Aorta (tissue), 5 donors: ENCODE measurements at places on chromosomes 7 and 10.

DNA sequence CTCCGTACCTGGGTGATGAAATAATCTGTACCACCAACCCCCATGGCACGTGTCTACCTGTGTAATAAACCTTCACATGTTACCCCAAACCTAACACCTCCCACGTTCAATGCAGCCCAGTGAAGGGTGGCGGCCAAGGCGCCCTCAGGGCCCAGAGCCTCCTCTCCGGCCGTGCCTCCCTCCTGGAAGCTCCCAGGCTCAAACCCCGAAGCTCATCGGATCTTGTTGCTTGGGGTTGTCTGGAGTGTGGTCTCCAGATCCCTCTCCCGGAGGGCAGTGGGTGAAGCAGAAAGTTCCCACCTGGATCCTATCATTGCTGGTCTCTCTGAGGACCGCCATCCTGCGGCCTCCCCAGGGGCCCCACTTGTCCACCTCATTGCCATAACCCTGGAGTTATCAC is 9.4 kb upstream of the KNDC1 start:
- H3K36me3 ChIP-seq, result no peaks in the 10 kb centered on the region
- H3K4me1 ChIP-seq, result no peaks in the 10 kb centered on the region
- H3K27me3 ChIP-seq, result no peaks in the 10 kb centered on the region
- H3K27ac ChIP-seq, result no peak overlapping the region

DNA sequence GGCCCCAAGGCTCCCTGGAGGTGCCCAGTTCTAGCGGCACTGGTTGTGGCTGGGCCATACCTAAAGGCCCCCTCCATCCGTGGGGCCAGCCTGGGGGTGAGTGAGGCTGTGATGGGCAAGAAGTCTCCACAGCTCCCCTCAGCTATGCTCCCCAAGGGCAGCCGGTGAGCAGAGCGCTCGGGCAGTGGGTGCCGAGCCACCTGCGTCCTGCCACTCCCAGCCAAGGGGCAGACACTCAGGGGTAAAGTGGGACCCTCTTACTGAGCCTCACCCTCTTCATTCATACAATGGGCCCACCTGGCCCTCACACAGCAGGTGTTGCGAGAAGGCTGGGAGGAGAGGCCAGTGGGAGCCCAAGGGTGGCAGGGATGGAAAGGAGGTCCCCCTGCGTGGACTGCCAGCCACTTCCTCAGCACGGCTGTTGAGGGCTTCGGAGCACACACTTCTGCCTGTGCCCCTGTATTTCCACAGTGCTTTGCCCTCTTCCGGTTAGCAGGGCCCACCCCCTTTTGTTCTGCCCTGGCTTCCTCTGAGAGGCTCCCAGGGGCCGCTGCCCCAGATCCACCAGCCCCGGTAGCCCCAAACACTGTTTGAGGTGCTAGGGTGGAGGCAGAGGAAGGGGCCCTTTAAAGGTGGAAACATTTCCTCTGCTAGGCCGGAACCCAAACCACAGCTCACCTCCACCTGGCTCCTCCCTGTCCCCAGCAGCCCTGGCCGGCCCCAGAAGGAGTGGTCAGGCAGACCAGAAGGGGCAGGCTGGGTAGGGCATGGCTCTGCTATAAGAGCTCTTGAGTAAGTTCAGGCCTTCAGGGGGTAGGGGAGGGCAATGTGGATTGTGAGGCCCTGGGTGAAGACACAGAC is 16.4 kb upstream of the C10orf105 start:
- no peaks in the 10 kb centered on the region for H3K36me3 ChIP-seq
- H3K4me3 ChIP-seq, result no peak overlapping the region
- no peaks in the 10 kb centered on the region for H3K27me3 ChIP-seq
- H3K27ac ChIP-seq, result no peak overlapping the region

DNA sequence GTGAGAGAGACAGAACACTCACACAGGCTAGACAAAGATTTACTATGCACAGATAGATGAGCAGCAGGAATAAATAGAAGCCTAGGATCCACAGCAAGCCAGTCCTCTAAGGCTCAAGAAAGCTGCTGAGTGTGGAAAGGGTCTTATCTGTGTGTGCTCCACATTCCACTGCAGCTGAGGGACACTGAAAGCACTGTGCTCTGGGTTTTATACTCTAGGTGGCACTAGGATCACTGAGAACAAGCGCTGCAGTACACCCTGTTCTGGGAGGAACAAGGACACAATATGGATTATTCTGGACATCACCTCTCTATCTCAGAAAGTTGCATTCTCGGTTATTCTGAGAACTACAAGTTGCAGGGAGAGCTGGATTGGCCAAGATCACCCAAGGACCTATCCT is 4.9 kb upstream of the KLHL7 start:
- no peaks in the 10 kb centered on the region for H3K4me1 ChIP-seq
- H3K27me3 ChIP-seq, result no peaks in the 10 kb centered on the region
- H3K27ac ChIP-seq, result no peak overlapping the region
- no peak for DNase-seq

DNA sequence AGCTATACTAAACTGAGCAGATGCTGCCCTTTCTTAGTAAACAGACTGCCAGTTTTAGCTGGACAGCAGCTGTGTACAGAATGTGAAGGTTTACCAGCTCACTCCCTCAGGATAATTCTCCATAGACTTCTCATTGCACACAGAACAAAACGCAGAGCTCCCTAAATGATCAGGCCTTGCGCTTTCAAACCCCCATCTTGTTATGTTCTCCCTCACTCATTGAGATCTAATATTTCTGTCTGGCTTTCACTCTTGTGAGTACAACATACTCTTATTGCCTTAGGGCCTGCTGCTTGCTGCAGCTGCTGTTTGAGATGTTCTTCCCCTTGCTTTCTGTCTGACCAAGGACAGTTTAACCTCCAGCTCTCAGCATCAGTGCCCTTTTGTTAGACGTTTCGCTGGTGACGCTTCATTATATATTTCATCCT is 17.3 kb downstream of the VWDE start:
- no peaks in the 10 kb centered on the region for H3K27me3 ChIP-seq
- H3K27ac ChIP-seq, result no peak overlapping the region
- H3K36me3 ChIP-seq, result no peaks in the 10 kb centered on the region
- H3K4me1 ChIP-seq, result no peaks in the 10 kb centered on the region

DNA sequence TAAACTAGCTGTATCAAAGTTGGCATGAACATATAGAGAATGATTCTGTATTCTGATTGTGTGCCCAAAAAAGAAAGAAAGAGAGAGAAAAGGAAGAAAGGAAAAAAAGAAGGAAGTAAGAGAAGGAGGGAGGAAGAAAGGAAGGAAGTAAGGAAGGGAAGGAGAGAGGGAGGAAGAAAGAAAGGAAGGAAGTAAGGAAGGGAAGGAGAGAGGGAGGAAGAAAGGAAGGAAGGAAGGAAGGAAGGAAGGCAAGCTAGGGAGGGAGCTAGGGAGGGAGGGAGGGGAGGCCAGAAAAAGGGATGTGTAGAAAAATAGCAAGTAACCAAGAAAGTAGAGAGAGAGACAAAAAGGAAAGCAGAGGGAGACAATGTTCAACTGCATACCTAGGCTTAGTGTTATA is 60.7 kb upstream of the TARP start:
- H3K27me3 ChIP-seq, result no peaks in the 10 kb centered on the region
- no peaks in the 10 kb centered on the region for H3K4me1 ChIP-seq
- H3K4me3 ChIP-seq, result no peak overlapping the region
- H3K27ac ChIP-seq, result no peak overlapping the region
- no peaks in the 10 kb centered on the region for H3K36me3 ChIP-seq

DNA sequence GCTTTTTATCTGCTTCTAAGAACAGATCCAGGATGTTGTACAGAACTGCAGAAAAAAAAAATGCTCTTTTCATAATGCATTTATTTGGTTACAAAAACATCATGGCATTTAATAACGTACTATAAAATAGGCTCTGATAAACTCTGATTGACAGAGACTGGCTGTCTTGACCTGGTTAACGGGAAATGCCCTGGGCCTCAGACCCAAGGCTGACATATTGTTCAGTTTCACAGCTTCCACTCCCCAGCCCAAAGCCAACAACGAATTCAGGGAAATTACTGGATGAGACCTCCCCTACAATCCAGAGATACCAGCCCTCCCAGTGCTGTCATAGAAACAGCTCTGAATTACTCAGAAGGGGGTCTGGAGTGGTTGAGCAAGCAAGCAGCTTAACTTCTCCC is 260.1 kb downstream of the CREB5 start:
- no peaks in the 10 kb centered on the region for H3K27me3 ChIP-seq
- no peaks in the 10 kb centered on the region for H3K36me3 ChIP-seq
- no peak overlapping the region for H3K27ac ChIP-seq
- no peaks in the 10 kb centered on the region for H3K4me1 ChIP-seq
- no peak overlapping the region for H3K4me3 ChIP-seq

DNA sequence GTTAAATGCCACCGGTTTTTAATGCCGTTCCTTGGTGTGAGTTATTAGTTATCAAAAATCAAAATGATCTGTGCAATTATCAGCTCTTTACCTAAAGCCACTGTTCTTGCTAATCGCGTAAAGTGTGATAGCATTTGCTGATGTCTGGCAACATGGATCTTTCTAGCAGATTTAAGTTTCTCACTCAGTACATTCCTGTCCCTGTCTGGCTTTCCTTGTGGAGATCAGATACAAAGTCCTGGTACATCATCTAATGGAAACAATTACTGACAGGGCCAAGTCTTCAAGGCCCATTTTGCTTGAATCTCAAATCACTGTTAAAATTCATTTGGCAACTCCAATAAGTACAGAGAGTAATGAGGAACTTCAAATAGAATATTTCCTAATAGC is 755.7 kb downstream of the AUTS2 start:
- H3K27ac ChIP-seq, result no peak overlapping the region
- H3K4me3 ChIP-seq, result no peak overlapping the region
- no peaks in the 10 kb centered on the region for H3K4me1 ChIP-seq

DNA sequence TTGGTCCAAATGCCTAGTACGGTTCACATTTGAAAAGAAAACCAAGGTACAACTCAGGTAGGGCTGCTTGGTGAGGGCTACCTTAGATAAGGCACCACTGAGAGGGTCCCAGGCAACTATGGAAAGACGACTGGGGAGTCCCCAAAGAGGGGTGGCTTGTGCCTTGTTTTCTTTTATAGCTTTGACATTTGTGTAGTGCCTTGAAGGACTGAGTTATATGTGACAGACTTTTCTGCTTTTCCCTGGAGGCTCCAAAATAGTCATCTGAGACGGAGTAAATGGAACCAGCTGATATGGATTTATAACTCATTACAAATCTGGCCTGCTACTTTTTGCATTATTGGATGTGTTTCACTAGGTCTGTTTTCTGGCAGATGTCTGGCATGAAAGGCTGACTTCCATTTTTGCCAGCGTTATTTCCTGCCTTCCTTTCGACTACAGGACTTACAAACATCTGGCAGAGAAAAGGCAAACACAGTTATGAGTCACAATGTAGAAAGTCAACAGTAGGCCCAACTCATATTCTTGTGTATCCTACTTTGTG is 88.2 kb upstream of the IMMP2L start:
- H3K4me1 ChIP-seq, result no peaks in the 10 kb centered on the region
- DNase-seq, result no peak
- no peak overlapping the region for H3K27ac ChIP-seq
- H3K4me3 ChIP-seq, result no peak overlapping the region
- no peaks in the 10 kb centered on the region for H3K36me3 ChIP-seq

DNA sequence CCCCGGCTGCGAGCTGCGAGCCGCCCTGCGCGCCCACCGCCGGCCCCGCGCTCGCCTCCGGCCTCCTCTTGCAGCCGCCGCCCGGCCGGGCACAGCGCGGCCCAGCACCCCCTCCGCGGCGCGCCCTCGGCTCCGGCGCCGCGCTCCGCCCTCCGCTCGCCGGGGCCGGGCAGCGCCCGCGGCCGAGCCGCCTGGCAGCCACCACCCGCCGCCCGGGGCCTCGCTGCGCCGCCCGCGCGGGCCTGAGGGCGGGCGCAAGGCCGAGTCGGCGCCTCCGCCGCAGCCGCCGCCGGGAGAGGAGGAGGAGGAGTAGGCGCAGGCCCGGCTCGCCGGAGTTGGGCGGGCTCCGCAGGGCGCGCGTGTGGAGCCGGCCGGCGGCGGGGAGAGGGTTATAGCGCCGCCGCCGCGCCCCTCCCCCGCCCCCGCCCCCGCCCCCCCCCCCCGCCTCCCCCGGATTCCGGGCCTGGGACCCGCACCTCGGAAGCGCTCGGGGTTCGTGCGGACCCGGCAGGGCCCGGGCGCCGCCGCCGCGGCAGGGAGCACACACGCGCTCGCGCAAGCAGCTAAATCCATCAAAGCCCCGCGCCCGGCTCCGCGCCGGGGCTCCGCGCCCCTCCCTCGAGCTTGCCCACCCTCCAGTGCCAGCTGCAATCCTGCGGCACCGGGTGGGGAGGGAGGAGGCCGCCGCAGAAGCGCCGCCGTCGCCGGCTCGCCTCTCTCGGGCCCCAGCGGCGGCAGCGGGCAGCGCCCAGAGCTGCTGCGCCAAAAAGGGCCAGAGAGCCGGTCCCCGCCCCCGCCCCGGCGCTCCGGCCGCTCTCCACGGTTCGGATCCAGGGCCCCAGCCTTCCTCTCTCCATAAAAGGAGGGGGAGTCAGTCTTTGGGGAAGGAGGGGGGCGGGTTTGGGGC is at the start of gene PDGFA:
TSS of gene PDGFA (minus strand) at position 363 of the 907 bp plus-strand sequence. CDS start 845 bp downstream, outside the sequence.
- peak within 1 kb of the TSS; percentile 84 for H3K27ac ChIP-seq
- DNase-seq, result peak; percentile 75
- peak within 1 kb of the TSS; percentile 89 for H3K4me3 ChIP-seq

GRCh38 chr10:47369251-47369894 is 14.7 kb downstream of the ZNF488 start:
- no peaks in the 10 kb centered on the region for H3K27me3 ChIP-seq
- H3K36me3 ChIP-seq, result no peaks in the 10 kb centered on the region
- no peak overlapping the region for H3K4me3 ChIP-seq
- H3K4me1 ChIP-seq, result no peaks in the 10 kb centered on the region

- H3K27me3 ChIP-seq, result no peaks in the 10 kb centered on the region
- no peak overlapping the region for H3K4me3 ChIP-seq
- peaks cover 3% of the 10 kb centered on the region for H3K4me1 ChIP-seq
- no peak overlapping the region for H3K27ac ChIP-seq
These were observed 39.0 kb downstream of the SEM1 start for GRCh38 chr7:96670338-96671289.

GRCh38 chr7:151168003-151168786 is 701 bp upstream of the GBX1 start:
- no peaks in the 10 kb centered on the region for H3K36me3 ChIP-seq
- H3K4me1 ChIP-seq, result no peaks in the 10 kb centered on the region

GRCh38 chr10:15990535-15991129 is 130.3 kb upstream of the MINDY3 start:
- no peaks in the 10 kb centered on the region for H3K4me1 ChIP-seq
- no peak overlapping the region for H3K27ac ChIP-seq
- no peaks in the 10 kb centered on the region for H3K36me3 ChIP-seq
- no peak for DNase-seq
- H3K4me3 ChIP-seq, result no peak overlapping the region

DNA sequence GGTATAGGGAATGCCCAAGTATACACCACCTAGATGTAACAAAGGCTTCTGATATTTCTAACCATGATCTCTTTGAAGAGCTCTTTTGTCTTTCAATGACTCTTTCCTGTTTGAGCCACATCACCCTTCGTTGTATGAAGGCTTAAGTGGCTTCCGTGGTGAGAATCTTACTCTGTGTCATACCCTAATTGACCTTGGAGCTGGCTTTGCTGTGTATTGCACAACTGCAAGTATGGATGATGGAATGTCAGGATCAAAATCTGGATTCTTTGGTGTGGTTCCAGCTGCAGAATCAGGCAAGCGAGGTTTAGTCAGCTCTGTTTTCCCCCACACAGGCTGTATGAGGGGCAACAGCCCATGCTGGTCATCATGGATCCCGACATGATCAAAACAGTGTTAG is 16.0 kb downstream of the CYP3A43 start:
- H3K4me1 ChIP-seq, result no peaks in the 10 kb centered on the region
- no peaks in the 10 kb centered on the region for H3K27me3 ChIP-seq
- H3K27ac ChIP-seq, result no peak overlapping the region
